NCI-H2081 (cell line): ENCODE measurements at places on chromosomes 2 and 18.

- DNase-seq, result peak; percentile 61
Observed at GRCh38 chr2:58364098-58364497, 123.0 kb upstream of the FANCL start.

GRCh38 chr2:1972422-1972821, 228.1 kb upstream of the PXDN start:
- peak; percentile 99 for DNase-seq

DNA sequence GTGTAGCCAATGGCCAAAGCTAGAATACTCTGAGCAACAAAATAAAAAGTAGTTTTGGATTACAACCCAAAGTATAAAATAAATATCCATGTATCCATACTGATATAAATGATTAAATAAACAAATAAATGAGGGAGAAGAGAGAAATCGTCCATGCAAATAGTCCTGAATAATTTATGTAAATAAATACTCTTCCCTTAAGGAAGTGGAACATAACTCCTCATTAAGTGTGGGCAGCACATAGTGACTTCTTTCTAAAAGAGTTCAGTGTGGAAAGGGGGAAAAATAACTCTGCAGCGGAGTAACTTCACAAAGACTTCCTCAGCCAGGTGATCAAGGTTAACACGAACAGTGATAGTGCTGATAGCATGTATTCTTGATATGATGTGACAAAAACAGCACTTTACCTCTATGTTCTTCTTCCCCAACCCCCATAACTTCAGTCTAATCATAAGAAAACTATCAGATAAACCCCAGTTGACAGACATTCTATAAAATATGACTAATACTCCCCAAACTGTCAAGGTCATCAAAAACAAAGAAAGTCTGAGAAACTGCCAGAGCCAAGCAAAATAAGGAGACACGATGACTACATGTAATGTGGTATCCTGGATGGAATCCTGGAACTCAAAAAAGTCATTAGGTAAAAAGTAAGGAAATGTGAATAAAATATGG, 30.7 kb downstream of the METTL8 start:
- DNase-seq, result no peak

GRCh38 chr2:22604136-22604535, 780.8 kb upstream of the KLHL29 start:
- DNase-seq, result no peak

DNA sequence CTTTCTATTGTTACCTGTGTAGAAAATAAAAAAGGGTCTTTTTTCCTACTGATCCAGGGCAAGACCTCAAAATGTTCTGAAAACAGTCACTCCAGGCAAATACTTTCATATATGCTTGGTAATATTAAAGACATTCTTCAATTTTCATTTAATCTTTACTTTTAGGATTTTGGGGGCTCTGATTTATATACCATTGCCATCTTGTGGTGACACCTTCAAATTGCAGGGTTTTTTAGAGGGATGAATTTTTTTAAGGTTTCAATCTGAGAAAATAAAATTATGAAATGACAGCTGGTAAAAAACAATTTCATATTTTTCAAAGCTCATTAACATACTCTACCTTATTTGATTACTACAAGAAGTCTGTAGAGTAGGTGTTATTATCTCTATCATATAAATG, 26.8 kb downstream of the MAPK4 start:
- DNase-seq, result no peak

DNA sequence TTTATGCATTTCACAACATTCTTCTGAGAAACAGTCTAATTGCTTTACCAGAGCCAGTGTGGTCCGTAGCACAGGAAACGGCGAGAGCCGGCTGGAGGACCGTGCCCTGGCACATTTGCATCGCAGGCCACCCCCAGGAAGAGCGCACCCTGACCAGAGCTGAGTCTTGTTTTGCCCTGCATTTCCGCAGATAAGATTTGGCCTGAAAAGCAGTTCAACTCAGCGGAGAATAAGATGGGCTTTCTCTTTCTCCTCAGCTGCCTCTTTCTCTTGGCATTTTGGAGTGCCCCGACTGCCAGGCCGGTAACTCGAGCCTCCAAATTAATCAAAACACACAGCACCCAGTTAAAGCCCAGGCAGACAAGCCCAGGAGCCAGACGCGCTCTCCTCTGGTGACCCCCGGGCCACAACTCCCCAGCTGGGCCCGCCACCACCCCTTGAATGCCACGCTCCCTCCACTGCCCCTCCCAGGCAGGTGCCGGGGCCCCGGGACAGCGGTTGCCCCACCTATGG, 464 bp downstream of the COL4A4 start:
- no peak for DNase-seq

DNA sequence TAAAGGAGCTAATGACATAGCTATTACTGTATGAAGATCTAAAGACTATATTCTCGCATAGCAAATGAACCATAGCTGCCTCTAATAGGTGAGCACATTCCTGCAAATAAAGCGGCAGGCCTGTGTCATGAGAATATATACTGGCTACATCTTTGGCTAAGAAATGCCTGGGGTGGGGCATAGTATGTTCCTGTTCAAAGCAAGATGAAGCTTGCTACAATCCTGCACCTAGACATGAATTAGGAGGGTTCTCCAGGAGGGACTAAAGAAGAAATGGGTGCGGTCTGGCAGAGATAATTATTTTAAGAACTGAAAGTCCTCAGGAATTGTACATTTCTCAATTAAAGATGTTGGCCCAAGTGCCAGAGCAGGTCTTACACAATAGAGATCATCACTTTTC, 46.8 kb upstream of the PLA2R1 start:
- no peak for DNase-seq

DNA sequence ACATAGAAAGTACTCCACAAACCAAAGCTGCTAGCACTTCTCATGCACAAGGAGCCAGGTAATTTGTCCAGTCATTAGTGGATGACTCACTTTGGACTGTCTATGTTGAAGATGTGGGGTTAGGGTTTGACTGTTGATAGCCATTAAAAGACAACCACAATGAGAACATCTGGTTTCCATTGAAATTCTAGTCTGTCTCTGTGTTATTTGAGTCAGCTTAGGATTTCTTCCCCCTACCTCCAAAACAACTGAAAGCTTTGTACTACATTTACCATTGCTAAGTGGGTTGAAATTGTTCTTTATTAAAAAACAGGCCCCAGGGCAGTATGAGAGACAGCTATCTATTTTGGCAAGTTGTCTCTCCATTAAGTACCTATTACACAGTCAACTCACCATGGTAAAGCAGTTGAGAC, 50.2 kb upstream of the ANKRD44 start:
- no peak for DNase-seq

GRCh38 chr2:273333-273732, 8.6 kb downstream of the ACP1 start:
- peak; percentile 82 for DNase-seq

DNA sequence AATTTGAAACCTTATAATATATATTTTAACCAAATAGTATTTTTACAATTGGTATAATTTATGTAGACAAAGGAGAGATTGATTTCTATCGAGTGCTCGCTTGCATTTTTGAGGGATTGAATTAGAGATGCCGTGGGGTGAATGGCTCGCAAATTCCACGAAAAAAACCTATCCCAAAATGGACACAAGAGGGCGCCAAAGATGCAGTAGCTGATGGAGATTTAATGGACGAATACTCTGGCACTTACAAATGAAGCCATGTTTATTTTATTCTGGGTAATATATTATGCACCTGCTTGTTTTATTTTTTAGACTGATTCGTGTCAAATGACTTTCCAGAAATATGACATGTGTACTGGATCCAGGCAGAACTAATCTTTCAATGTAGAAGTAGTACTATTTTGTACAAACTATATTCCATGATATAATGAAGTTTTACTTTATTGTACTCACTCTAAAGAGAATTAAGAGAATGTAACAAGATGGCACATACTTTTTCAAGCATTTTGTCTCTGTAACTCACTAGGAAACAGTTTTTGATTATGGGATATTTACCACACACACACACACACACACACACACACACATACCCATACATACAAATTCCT, 505.4 kb downstream of the PLCL1 start:
- DNase-seq, result peak; percentile 67

GRCh38 chr2:71929482-71929772, 218.2 kb downstream of the CYP26B1 start:
- DNase-seq, result no peak

DNA sequence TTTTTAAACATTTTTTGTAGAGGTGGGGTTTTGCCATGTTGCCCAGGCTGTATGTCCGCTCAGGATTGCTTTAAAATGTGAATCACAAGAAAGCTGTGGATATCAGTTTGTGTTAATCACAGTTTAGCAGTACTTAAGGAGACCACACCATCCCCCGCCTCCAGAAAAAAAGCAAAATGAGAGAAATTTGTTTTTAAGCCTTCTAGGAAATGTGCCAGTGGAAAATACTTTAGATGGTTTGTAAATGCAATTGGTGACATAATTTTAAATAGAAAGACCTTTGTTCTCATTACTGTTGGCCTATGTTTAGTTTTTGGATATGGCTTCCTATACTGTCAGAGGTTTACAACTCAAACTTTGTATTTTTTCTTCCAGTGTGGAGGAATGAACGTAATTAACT, 27.0 kb downstream of the GCA start:
- DNase-seq, result no peak

GRCh38 chr2:184338771-184339170, 259.6 kb upstream of the ZNF804A start:
- DNase-seq, result no peak

DNA sequence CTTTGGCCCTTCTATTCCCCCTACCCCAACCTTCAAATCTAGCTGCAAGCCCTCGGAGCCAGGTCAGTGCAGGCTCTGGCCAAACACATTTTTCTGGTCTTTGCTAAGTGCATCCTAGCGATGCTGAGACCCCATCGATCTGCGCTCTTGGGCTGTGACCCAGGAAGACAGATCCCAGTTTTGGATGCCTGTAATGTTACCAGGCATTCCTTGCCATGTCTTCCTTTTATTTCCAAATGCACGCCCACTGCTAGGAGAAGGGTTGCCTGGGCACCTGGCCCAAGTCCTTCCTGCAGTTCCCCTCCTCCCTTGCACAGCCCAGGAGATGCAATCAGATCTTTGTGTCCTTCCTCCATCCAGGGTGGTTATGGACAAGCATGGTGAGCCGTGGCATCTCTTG, 124.6 kb downstream of the TPGS2 start:
- DNase-seq, result no peak

GRCh38 chr2:36594849-36595248, 3.1 kb downstream of the FEZ2 start:
- DNase-seq, result no peak

GRCh38 chr18:61921621-61922235, 28.9 kb upstream of the RNF152 start:
- no peak for DNase-seq

GRCh38 chr18:12076424-12077140, 17.1 kb upstream of the ANKRD62 start:
- peak; percentile 29 for DNase-seq

DNA sequence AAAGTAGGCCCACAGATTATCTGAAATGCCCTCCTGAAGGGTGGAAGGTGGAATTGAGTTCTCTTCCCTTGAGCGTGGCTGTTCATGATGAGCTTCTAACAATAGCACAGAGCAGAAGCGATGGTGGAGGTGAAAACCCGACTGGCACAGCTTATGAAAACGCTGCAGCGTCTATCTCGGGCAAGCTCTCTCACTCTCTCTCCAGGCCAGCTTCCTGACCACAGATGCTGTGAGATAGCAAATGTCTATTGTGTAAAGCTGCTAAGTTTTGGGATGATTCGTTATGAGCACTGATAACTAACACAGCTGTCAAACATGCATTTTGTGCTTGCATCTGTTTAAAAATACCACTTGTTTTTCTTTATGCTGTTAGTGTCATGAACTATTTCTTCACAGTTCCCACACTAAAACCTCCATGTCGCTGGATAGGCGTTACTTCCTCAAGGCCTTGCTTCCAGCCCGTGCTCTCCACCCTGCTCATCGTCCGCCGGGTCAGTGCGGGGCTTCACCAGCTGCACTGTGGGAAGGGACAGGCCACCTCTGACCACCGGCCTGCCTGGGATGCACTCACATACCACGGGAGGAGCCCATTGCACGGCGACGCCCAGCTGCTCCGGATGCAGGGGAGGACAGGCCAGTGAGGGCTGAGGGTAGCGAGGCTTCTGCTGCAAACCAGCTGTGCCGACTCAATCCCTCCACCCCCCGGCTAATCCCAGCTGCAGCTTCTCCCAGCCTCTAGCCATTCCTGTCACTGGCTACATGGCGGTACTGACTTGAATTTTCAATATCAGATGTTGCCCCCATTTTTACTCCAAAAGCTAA, 60.0 kb upstream of the OTOS start:
- no peak for DNase-seq

- DNase-seq, result no peak
Observed at GRCh38 chr2:103010306-103010705, 248.5 kb downstream of the TMEM182 start.

DNA sequence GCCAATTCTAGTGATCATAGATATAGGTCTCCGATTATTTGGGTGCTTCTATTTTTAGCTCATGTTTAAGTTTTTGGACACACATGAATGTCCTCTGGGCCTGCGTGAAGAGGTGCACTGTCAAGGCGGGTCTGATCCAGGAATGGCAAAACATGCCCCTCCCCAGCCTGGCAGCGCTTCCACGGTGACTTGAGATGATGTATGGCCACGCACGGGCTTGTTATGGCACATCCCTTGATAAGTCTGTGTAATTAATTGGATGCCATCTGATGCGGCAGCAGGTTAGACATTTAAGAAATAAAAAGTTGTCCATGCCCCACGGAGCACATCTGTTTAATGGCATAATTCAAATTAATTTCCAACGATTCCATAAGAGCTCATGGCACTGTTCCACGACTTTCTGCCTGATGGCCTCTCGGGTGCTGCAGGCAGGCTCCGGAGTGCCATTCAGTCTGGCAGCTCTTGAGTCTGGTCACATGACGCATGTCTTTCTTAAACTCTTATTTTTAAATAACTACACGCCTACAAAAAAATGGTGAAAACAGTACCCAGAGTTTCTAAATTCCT, 151.4 kb downstream of the ACKR3 start:
- no peak for DNase-seq

DNA sequence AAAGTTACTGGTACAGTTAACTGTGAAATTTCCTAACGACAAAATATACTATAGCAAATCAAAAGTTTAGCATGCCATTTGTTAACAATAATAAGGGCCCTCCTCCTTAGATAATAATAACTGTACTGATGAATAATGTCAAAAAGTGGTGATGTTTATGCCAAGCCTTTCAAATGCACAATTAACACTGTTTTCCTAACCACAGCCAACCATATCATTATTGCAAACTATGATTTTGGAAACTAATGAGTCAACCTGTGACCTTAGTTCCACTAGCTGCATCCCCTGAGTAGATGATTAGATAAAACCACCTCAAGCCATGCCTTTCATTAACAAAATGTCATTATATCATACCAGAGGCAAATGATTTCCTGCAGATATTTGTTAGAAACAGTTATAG, 25.1 kb upstream of the GPR75 start:
- DNase-seq, result no peak

DNA sequence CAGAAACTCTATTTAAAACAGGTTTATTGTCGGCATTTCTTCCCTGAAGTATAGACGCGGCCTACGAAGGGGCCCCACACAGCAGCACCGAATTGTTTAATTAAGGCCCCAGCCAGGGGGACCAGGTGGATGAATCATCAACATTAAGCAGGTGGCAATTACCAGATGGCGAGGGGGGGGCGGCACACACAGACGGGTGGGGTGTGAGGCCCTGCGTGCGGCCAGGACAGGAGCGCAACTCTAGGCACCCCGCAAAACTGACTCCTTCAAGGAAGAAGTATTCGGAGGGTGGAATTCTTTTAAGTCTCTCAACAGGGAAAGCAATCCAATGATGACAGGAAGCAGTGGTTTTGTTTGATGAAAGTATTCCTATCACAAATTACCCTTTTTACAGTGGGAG, 830.4 kb downstream of the GALR1 start:
- no peak for DNase-seq

GRCh38 chr2:177403838-177404237, 11.3 kb downstream of the AGPS start:
- DNase-seq, result no peak

GRCh38 chr2:162258169-162258568, 14.9 kb upstream of the FAP start:
- no peak for DNase-seq
